ENCODE measurements at places on chromosomes 7 and 10.

DNA sequence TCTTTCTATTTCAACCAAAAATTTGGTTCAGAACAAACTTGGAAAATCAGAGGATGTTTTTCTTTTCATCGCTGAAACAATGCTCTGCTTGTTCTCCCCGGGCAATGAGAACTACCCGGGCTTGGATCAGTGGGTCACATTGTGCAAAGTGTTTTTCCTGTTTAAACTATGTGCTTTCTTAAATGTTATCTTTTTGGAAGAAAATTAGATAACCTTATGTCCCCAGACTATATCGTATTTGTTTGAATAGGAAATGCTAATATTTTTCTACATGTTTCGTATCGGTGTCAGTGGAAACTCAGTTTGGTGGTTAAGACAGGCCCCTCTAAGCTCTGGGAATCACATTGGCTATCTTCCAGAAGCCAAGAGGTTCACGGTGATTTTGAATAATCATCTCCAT, 319.5 kb upstream of the NFE2L3 start:
- DNase-seq = no peak

GRCh38 chr10:6148251-6148701, 54.5 kb upstream of the PFKFB3 start:
- DNase-seq = no peak

DNA sequence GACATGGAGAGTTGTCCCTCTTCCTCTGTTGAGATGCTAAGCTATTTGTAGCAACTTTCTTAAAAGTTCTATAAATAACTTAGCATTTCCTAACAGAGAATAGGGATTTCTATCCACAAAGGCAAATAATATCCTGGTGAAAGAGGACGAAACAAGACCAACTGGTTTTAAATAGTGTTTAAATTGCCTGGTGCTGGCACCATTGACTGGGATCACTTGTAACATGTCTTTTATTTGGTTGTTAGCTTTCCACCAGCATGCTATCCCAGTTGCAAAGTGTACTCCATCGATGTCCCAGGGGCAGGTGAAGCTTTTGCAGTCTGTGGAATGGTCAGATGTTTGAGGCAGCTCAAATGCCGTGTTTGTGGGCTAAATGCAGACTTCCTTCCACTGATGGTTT, 3.7 kb downstream of the SUFU start:
- no peak for DNase-seq

- no peak for DNase-seq
These were observed 115.2 kb upstream of the MDFIC start for GRCh38 chr7:114806590-114807162.

DNA sequence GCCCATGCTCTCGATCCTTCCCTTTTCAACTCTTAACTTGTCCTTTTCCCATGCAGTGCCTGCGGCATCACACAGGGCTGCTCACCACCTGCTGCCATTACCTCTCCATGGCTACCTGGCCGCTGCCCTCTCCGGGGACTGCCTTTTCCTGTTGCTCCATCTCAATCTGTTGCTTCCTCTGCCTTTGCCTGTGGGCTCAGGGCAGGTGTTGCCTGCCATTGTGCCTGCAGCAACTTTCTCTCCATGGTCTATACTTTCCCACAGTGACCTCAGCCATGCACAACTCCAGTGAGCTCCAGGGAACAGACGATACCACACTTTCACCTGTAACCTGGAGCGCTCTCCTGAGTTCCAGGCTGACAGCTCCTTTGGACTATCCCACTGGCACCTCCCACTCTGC, 3.2 kb downstream of the DNAJB12 start:
- no peak for DNase-seq

DNA sequence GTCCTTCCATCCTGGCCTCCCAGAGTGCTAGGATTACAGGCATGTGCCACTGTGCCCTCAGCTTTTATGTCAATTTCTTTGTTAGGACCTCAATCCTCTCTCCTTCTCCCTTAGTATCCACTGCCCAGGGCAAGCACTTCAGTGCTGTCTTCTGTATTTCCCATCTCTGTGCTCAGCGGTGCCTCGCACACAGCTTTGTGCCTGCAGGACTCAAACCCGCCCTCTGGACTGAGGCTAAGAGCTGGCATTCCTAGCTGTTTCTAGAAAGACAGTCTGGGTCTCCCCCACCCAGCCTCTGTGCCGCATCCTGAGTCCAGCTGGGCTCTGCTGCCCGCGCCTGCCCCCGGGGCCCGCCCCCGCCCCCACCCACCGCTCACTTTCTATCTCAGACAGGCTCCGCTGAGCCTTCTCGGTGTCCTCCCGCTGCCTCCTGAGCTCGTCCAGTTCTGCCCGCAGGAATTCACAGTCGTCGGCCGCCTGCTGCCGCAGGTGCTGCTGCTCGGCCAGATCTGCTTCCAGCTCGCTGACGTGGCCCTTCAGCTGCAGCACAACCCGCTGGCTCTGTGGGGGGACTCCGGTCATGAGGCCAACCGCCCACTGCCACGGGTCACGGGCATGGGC, 67.3 kb downstream of the SPDYE5 start:
- no peak for DNase-seq

- DNase-seq = no peak
These were observed 16.1 kb upstream of the NFKB2 start for GRCh38 chr10:102379383-102379782.

Measured in hepatic stellate cell (primary cell).